Forelimb muscle (tissue), 1 donor: ENCODE measurements at places on chromosomes 2 and 18.

- no peak for DNase-seq
Measured at GRCh38 chr2:159317392-159318088, 31.0 kb upstream of the WDSUB1 start.

DNA sequence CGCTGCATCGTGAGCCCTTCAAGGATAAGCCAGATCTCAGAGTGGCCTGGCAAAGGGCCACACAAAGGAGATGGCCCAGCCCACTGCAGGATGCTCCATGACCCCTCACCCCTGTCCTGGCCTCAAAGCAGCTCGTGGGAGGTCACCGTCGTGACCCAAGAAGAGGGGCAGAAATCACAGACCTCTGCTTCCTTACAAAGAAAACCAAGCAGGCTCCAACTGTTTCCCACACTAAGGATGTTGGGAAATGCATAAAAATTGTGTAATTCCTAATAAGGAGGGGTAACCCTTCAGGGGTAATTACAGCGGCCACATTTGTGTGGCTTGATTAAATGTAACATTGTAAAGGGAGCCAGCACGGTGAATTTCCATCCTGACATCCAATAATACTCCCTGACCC lies 102.3 kb downstream of the BOD1L2 start:
- DNase-seq = no peak

DNA sequence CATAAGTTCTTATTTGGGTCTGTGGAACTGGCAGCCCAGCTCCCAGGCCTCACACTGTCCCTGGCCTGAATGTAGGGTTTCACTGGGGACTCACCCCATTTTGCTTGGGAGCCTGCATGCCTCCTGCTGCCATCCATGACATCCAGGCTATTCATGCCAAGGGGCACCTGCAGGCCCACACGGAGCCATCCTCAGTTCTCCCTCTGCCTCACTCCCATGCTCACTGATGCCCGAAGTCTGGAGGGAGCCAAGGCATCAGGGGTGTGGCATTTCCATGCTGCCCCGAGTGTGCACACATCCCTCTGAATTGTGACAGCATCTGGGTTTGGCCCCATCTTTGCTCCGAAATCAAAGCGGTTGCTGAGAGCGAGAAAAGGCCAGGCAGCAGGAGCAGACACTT lies 67.4 kb upstream of the ZNF804A start:
- no peak for DNase-seq

DNA sequence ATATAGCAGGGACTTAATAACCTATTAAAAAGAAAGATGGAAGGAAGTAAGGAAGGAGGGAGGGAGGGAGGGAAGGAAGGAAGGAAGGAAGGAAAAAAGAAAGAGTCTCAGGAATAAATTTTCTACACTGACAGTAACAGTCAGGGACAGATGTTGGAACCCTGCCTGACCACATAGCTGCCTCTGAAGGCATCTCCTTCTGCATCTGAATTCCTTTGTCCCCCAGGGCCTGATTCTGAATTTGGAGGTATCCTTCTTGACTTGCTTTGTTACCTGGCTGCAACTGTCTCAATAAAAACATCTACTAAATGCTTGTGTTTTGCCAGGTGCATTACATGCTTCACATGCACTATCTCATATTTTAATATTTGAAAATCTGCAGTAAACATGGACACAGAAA lies 17.4 kb upstream of the LRATD1 start:
- DNase-seq = no peak

- no peak for DNase-seq
Measured at GRCh38 chr2:113842919-113843736, 46.8 kb upstream of the ACTR3 start.

- DNase-seq = no peak
Measured at GRCh38 chr2:64036034-64036705, 16.9 kb upstream of the VPS54 start.

- DNase-seq = no peak
Measured at GRCh38 chr18:44079606-44080005, 601.1 kb upstream of the SETBP1 start.

DNA sequence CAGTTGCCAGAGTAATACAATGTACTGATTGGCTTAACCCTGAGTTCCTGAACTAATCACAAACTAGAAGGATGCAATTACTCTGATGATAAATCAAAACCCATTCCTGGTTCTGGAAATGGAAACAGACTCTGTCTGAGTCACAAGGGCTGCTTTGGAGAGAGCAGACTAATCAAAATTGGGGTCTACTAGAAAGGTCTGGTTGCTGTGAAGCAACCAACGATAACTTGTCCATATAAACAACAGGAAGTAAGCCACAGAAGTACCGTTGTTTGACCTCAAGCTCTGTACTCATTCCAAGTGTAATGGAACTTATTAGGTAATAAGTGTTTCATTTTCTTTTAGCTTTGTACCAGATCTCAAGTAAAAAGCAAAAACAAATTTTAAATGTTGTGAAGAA lies 49.7 kb downstream of the RASGRP3 start:
- DNase-seq = no peak

GRCh38 chr2:127479866-127480743 lies 46.2 kb downstream of the IWS1 start:
- no peak for DNase-seq

GRCh38 chr18:32049393-32050171 lies 31.0 kb downstream of the RNF125 start:
- no peak for DNase-seq

GRCh38 chr18:63858456-63858855 lies 29.0 kb upstream of the SERPINB2 start:
- DNase-seq = no peak

- DNase-seq = no peak
Measured at GRCh38 chr18:9738266-9738969, 30.3 kb downstream of the RAB31 start.

DNA sequence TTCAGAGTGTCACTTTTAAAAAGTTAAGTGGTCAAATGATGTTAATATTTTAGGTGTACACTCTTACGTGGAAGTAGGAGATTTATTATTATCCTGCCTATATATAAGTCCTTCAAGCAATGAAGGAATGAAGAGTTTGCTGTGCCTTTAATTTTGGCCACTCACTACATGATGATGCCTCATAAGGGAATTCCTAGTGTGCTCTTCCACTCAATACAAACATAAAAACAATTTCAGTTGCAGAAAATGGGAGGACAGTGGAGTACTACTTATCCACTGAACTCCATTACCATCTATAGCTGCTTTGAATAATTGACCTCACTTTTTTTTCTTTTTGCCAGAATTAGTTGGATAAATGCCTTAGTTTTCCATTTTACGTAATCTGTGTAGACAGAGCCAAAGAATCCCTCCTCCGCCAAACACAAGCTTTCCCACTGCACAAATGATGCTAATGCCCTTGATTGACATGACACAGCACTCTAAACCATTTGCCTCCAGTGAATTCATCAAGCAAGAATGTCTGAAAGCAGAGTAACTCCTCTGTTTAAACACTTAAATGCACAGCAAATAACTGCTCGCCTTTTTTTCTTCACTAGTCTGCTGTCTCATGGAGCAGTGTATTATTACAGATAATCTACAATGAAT lies 751.1 kb upstream of the FANCL start:
- peak; percentile 54 for DNase-seq

DNA sequence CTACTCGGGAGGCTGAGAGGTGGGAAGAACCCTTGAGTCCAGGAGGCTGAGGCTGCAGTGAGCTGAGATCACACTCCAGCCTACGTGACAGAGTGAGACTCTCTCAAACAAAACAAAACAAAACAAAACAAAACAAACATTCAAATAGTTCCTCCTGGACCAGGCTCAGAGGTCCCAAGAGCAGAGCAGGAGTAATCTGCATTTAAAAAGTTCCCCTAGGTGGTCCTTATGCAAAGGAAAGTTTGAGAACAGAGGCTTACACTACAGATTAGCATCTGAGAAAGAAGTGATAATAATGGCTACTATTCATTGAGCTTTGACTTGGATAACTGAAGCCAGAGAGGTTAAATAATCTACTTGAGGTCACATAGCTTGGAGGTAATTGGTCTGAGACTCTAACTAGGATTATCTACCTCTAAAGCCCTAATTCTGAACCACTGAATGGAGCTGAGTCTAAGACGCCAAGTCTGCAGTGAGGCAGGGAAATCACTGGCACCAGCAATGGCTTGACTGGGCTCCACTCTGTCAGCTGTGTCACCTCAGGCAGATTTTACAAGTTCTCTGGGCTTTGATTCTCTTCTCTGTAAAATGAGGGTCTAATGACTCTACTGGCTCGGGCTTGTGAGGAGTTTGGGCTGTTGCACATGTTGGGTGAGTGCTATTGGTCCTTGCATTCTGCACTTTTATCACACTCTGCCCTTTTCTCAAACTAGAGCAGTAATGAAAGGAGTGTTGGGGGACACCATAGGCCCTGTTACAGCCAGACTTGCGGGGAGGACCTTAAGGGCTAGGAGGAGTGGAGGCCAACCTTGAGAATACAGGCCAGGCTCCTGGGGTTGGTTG lies 29.2 kb upstream of the DLX2 start:
- no peak for DNase-seq

DNA sequence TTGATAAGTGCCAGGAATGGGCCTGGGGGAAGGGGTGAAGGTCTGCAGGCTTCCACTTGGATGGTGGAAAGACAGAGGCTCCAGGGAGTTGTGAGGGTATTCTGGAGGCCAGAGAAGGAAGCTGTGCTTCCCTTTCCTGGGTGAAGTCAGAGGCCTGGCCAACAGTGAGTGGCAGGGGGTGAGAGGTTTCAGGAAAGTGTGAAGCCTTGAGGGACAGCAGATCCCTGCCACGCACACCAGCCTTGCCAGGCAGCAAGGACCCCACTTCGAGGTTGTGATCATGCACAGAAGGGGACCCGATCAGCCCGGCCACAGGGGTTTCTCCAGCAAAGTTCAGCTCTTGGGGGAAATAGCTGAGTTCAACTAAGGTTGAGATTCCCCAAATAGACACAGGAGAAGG lies 66.5 kb downstream of the SMAD7 start:
- DNase-seq = no peak

GRCh38 chr2:77284353-77284752 lies 237.8 kb downstream of the LRRTM4 start:
- DNase-seq = no peak

DNA sequence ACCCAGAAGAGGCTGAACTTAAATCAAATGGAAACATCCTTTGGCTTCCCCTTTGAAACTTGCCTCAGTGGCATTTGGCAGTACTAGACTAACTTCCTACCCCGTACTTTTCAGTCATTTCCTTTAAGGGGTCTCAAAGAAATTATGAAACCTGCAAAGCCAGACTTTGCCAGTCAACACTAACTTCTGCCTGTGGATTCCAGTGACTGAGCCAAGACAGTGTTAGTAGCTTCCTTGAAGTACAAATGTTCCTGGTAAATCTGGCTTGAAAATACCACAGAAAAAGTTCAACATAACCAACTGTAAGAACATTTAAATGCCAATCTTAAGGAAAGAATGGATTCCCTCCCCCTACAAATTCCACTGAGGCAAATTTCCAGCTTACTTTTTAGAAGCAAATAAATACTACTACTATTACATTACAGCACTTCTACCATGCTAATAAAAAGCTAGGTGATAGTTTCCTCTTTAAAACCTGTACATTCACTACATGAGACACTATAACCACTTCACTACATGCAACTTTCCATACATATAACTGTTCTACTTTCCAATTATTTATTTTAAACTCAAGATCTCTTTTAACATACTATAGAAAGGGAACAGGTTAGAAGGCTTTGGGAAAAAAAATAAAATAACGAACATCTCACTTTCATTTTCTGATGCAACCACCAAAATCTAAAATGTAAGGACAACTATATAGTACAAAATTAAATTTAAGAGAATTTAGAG lies 2.4 kb downstream of the PELI1 start:
- DNase-seq = no peak

DNA sequence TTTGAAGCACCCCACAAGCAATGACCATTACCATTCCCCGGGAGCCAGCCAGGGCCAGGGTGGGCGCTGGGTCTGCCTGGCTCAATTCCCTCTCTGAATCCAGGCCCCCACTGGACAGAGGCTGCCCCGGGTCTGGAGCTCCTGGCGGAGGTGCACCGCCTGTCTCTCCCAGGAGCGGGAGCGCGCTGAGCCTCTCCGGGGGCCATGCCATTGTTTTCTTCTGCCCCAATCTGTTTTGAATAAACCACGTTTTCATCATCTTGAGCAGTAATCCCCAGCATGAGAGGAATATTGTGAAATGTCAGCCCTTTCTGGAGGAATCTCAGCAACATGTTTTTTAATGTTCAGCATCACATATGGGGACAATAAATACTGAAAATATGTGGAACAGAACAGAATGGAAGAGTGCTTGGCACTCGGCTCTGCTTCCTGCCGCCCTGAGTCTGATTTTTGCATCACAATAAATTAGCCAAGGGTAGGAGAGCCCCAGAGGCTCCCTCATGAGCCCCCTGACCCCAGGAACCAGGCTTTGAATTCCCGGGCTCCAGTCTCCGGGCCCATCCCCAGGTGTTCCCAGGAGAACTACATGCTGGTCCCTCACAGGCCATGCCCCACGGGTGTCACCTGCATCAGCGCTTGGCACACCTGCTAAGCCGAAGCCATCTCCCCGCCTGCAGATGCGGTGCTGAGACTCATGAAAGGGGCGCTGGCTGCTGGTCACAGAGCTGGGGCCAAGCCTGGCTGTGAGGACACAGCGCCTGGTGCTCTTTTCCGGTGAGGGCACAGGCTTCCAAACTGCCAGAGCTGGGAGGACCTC lies 88.8 kb downstream of the INHBB start:
- DNase-seq = peak; percentile 24

DNA sequence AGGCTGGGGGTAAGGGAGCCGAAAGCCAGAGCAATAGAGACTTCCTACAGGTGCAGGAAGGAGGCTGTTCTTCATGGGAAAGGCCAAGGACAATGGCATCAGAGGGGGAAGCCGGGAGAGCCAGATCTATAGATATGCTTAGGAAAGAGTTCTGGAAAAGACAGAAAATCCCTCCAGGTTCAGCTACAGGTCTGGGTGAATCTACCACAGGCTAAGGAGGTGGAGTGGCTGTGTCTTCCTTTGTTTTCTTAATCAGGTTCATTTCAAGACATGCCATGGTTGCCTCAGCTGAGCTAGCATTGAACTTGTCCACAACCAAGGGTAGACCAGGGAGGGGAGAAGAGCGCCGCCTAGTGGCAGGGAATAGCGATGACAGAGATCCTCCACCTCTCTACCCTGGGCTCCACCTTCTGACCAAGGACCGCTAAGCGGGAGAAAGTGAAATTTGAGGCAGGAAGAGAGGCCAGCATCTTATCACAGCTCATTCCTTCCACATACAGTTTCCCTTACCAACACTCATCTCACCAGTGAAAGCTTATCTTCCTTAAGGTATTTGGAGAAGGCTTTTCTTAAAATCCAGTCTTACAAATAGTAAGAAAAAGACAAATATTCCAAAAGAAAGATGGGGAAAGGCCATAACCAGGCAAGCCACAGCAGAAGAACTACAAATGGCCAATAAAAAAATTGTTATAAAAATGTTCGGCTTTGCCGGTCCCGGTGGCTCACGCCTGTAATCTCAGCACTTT lies 74.2 kb downstream of the VIT start:
- no peak for DNase-seq
